ENCODE measurements at places on chromosomes 5 and 9.

DNA sequence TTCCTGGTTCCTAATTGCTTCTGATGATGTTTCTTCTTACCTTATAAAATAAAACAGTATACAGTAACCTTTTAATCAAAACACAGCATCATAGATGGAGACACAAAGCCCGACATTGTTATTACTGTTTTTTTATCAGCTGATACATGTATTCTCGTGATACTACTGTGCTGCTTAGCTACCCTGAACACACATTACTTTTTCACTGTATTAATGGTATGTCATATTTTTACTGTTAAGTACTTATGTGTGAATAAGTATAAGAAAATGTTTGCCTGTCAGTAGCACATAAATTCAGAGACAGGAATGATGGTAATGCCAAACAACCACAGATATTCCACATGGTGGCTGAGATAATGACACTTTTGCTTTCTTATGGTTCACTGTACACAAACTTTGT, 68.7 kb downstream of the RAB24 start:
- no peak for DNase-seq

GRCh38 chr5:35067985-35068384, 20.2 kb upstream of the AGXT2 start:
- no peak for DNase-seq

GRCh38 chr5:174139623-174140022, 94.1 kb downstream of the NSG2 start:
- no peak for DNase-seq

- no peak for DNase-seq
Measured at GRCh38 chr9:20618361-20618802, 3.9 kb downstream of the MLLT3 start.
